ENCODE measurements at places on chromosomes 2 and 18.

GRCh38 chr2:88165332-88166003 is 4.7 kb upstream of the THNSL2 start:
- no peak for DNase-seq

- no peak for DNase-seq
Measured at GRCh38 chr2:112634153-112634873, 11.4 kb upstream of the SLC20A1 start.

GRCh38 chr18:48814490-48815178 is 136.1 kb downstream of the SMAD7 start:
- no peak for DNase-seq

GRCh38 chr2:120820263-120820952 is 84.7 kb downstream of the GLI2 start:
- DNase-seq: peak; percentile 47

DNA sequence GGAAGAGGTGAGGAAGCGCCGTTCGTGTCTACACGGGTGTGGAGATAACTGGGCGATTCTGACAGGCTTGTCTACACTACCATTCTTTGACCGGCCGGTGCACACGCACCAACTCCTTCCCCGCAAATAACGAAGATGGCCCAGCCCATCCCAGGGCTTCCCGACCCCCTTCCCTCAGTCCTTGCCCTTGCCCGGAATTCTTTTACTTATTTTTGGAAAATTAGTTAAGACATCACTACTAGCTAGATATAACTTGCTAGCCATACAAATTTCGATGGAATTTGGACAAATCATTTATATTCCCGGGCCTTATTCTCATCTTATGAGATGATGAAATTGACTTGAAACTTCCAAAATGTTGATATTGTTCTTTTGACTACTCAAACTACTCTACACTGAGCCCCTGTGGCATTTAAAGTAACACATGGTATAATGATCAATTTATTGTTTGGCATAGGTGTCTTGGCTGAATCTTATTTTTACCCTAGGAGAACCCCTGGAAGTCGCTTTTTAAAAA is 1.3 kb downstream of the ERICH2 start:
- no peak for DNase-seq

DNA sequence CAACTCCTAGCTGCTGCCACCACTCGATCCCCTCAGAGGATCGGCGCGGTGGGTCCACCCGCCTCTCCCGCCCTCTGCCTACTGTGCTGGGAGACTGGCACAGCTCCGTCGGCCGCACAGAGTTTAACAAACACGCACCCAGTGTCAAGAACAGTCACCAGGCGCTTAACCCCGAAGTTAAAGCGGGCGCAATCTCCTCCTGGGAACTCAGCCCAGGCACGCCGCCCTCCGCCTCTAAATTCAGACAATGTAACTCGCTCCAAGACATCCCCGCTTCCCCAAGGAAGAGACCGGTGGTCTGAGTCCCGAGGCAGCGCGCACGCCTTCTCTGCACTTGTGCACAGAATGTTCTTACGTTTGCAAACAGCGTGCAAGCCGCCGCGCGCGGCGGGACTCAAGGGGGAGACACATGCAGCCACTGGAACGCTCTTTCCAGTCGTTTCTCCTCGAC is 533 bp downstream of the CXCR4 start:
- peak; percentile 51 for DNase-seq

DNA sequence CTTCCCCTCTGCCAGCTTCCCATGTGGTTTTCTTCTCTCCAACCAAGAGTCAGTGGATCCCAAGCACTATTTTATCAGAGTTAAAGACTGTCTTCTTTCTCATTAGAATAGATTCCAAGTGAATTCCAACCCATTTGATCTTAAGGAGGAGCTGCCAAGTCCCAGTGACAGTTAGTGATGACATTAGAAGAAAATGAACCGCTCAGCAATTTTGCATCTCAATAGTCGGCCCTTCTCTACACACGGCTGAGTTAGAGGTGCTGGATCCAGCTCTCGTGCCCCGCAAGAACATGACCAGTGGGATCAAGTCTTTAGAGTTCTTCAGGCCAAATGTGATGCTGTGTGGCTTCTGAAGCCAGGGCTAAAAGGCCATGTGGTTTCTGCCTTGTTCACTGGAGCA is 132.6 kb downstream of the SH3BP4 start:
- no peak for DNase-seq

DNA sequence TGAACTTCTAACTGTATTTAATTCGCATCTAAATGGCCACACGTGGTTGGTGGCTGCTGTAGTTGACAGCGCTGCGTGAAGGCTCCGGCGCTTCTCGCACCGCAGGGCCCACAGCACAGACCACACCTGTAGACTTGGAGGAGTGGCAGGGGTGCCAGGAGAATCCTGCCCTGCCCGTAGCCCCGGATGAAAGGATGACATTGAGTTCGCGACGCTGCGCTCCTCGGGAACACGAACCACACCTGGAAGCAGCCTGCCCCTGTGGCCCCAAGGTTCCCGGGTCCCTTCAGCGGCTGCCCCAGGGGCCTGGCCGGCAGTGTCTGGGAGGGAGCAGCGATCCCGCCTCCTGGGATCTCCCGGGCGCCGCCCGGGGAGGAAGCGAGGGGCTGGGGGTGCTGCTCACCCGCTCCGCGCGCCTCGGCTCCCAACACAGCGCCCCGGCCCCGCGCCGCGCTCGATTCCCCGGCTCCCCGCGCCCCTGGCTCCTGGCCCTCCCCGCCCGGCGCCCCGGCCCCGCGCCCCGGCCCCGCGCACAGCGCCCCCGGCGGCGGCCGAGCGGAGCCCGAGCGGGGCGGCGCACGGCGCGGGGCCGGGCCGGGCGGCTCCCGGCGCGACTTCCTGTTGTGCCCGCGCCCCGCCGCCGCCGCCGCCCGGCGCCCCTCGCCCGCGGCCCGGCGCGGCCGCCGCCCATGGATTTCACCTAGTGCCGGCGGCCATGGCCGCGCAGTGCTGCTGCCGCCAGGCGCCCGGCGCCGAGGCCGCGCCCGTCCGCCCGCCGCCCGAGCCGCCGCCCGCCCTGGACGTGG is at the start of gene RNPEPL1:
Gene RNPEPL1 (plus strand): TSS at position 613 of the 806 bp plus-strand sequence. CDS start 103 bp downstream, at position 716.
- DNase-seq: no peak

GRCh38 chr18:5500158-5500939 is 43.4 kb downstream of the EPB41L3 start:
- DNase-seq: peak; percentile 47

GRCh38 chr2:232687382-232688160 is 9.6 kb upstream of the GIGYF2 start:
- peak; percentile 43 for DNase-seq

- DNase-seq: no peak
Measured at GRCh38 chr18:65021021-65021420, 729.8 kb upstream of the CDH7 start.

- no peak for DNase-seq
Measured at GRCh38 chr2:45001869-45002385, 7.3 kb downstream of the SIX2 start.

DNA sequence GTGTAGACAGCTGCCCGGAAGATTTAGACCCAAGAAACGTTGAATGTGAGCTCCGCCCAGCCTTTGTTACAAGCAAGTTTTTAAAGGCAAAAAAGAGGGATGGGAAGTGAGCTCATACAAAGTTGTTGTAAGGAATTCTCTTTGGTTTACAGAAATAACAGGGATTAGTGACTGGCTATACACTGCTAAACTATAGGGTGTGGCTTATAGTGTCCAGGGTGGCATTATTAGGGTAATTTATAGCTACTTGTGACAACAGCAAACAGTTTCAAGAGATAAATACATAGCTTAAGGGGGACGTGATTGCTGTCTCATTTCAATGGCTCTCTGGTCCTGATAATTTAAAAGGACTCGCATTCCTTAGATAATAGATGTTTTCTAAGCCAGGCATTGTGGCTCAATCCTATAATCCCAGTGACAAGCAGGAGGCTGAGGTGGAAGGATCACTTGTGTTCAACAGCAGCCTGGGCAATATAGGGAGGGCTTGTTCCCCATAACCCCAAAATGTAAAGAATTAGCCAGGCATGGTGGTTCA is 66.5 kb upstream of the TGIF1 start:
- DNase-seq: no peak

Measured in DMS 273 treated with DMSO at 0.1 percent for 48 hours (cell line).